ENCODE measurements at places on chromosomes 4 and X. TPM values are rescaled to one million over a fixed set of nuclear protein-coding genes. Genes with fewer than 3 reads are reported as not detected.
A peak's percentile ranks its signal among the peaks of the same experiment; 100 is the strongest.

GRCh38 chr4:154158361-154159155 is 333.0 kb downstream of the DCHS2 start:
- DNase-seq: no peak

DNA sequence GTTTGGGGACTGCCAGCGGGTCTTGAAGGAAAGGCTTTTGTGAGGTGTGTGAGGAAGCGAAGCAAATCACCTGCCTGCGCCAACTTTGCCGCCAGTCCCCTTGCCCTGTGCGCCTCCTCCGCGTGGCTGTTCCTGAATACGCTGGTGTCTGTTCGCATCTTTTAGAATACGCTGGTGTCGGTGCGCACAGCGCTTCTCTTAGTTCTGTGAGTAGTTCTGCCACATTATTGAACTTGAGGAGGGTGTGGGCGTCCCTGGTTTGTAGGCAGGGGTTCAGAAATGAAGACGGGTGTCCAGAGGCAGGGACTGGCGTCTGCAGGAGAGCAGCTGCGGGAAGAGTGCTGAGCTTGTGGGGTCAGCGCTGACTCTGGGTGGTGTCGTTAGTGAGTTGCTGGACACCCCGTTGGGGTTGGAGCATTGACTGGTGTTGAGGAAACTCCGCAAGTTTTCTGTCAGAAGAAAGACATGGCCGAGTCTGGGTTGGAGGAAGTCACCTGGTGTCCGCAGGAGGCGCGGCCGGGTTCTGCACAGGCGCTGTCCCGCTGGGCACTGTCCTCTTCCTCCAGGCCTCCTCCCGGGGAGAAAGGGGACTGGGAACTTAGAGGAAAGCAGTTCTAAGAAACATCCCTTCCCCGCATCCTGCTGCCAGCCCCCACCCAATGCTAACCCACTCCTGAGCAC is 930 bp downstream of the ZNF718 start:
- DNase-seq: peak; percentile 50

- no peak for DNase-seq
These were observed 18.5 kb upstream of the UVSSA start for GRCh38 chr4:1328267-1329155.

DNA sequence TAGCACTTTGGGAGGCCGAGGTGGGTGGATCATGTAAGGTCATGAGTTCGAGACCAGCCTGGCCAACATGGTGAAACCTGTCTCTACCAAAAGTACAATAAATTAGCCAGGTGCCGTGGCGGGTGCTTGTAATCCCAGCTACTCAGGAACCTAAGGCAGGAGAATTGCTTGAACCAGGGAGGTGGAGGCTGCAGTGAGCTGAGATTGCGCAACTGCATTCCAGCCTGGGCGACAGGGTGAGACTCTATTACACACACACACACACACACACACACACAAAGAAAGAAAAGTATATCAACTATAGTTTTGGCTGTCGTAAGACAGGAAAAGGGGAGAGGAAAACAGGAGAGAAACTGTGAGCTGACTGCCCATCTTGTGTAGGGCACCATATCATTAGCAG is 171.7 kb downstream of the ADAMTS3 start:
- no peak for DNase-seq

DNA sequence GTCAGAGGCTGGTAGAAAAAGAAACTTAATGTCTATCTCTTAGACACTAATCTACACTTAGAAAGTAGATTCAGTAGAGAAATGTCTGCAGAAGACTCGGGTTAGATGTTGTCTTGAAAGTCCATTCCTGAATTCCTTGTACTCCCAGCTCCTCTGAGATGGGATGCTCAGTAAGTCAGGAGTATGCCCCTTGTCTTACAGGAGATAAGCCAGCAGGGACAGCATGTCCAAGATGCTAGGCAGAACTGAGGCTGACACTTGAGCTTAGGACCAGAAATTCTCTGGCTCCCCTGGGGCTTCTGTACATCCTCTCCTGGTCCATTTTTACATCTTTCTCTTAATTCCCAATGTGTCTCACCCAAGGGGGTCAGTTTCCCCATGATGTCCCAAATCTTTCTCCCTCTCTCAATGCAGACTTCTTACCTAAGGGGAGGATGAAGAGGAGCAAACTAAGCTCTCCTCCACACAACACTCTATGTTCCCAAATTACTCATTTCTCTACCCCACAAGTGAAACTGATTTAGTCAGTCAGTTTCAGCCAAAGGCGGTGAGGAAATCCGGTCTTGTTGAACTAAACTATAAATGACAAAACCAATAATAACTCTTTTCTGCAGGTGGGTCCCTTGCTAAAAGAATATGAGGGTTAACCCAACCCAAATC is 558.2 kb upstream of the DIPK2B start:
- no peak for DNase-seq

CLDN2 gene
- total RNA-seq: not detected

DNA sequence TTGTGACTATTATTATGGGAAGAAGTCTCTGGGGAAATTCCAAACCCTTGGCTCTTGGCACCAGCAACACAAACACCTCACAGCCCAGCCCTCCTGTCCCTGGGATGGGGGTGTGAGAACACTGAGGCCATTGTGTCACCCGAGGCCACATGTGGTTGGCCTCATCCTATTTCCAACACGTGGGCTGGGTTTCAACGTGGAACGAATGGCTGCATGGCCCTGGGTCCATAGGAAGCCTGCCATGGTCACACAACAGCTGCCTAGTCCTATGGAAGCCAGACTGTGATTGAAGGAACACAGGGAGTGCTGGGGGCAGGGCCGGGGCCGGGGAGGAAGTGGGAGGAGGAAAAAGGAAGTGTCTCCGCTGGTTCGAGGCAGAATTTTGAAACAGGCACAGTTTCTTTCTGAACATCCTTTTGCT is 10.0 kb downstream of the CLCN4 start:
- DNase-seq: no peak

DNA sequence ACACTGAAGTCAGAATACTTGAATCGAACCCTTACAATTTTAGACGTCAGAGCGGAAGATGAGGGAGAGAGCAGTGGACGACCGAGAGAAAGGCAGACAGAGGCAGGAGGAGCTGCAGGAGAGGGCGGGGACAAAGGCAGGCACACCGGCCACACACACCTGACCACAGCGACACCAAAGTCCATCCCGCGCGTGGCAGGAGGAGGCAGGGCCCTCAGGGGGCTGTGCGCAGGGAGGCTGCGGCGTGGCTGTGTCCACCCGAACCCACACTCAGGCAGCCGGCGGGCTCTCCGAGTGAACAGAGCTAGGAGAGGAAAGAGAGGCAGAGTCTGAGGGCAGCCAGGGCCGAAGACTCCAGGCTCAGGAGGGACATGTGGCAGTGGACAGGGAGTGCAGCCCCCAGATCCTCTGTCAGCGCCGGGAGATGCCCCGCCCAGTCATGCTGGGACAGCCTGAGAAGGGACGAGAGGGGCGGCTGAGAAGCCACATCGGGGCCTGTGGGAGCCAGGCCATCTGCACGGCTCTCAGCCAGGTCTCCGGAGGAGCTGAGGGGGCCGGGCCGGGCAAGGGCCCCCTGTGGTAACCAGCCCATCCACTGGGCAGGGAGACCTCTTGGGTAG is 20.1 kb downstream of the GAK start:
- no peak for DNase-seq

GRCh38 chr4:132063829-132064228 is 1085.3 kb upstream of the PCDH10 start:
- no peak for DNase-seq

DNA sequence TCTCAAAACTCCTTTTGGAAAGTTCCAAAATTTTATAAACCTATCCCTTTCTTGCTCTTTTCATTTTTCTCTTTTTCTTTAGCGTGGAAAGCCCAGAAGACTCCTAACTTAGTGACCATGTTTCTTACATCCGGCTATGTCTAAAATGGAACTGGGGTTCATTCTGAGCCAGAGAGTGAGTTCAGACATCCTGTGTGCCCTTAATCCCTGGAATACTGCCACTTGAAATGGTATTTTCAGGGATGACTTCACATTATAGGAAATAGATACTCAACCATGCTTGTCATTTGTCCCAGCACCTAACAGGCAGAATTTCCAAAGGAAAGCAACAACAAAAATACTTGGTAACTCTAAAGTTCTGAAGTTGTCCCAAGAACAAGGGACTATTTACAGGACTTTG is 379.6 kb downstream of the ARHGAP24 start:
- DNase-seq: no peak

LRCH2 gene
- total RNA-seq: 24.9 TPM

DNA sequence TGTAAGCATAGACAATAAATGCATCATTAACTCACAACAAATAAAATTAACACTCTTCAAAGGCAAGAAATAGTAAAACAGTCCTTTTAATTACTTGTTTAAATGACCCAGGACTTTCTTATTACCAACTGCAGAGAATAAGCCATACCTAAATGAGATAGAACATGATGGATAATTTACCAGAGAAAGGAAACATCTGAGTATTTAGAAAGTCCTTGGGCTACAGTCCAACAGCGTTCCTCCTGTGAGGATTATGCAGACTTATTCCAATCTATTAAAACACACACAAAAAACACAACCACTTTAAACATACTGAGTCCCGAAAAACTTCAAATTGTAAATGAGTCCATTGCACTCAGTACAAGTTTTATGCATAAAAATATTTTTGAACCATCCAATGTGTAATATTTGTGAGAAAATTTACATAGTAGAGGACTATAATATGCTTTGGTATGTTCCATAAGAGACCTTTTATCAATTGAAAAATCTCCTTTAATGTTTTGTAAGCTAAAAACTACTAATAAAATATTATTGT is 129.2 kb downstream of the NR3C2 start:
- DNase-seq: no peak

- no peak for DNase-seq
These were observed 207.4 kb upstream of the MAOA start for GRCh38 chrX:43448688-43449087.

DNA sequence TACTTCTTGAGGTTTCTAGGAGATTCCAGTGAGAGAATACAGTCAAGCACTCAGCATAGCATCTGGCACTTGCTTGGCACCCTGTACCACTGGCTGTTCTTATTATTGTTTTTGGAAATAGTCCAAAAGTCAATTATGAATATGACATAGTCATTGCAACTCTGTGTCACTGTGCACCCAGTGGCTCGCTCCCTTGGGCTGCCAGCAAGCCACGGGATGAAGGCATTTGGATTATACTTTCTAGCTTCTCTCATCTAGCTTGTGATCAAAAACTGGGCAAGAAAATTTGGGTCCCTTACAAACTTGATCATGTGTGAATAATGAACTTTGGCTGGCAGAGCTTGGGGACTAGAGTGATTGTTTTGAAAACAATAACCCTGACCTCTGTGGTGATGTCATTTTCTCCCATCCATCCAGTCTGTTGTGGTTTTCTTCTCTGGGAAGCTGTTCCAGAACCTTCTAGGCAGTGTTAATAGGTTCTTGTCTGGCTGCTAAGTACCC is 32.7 kb upstream of the LIMCH1 start:
- DNase-seq: no peak

DNA sequence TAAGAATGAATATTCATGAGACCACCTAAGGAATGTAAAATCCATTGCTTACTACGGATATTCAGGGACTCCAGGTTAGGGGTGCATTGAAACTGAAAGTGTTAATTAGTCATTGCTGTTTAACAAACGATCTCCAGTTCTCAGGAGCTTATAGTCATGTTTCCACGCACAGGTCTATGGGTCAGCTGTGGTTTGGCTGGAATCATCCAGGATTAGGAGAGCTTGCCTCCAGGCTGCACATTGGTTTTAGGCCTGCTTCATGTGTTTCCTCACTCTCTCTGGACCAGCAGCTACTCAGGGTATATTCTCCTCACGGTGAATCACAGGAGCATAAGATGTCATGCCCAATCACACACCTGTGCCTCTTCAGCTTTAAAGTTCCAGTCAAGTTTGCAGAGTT is 98.9 kb downstream of the ATXN3L start:
- no peak for DNase-seq

SORCS2 gene
- 12.9 TPM for total RNA-seq

DNA sequence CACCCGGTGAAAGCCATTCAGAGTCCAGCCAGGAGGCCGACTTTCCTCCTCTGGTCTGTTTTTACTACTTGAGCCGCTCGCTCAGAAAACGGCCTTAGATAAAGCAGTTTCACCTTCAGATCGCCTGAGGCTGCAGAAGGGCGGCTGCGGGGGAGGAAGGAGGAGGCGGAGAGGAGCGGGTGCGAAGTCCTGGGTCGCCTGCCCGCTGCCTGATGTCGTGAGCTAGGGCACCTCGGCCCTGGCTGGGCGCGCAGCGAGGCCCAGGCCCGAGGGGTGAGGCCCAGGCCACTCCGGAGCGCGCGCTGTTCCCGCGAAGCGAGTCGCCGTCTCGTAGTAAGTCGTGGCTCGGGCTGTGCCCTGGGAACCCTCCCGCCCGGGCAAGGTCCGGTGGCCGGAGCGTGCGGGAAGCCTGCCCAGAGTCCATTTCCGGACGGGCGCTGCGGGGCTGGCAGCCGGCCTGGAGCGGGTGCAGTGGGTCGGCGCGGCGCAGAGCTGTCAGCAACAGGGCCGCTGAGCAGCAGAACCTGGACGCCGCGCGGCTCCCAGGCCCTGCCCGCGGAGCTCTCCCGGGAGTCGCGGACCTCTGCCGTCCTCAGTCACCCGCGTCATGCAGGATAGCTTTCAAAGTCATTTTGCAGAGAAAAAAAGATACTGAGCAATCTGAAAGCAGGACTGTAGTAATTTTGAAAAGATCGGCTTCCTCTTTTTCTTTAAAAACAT is 18.6 kb downstream of the TRIM2 start:
- peak; percentile 70 for DNase-seq

- DNase-seq: no peak
These were observed 46.1 kb upstream of the VEGFC start for GRCh38 chr4:176838601-176839433.

DNA sequence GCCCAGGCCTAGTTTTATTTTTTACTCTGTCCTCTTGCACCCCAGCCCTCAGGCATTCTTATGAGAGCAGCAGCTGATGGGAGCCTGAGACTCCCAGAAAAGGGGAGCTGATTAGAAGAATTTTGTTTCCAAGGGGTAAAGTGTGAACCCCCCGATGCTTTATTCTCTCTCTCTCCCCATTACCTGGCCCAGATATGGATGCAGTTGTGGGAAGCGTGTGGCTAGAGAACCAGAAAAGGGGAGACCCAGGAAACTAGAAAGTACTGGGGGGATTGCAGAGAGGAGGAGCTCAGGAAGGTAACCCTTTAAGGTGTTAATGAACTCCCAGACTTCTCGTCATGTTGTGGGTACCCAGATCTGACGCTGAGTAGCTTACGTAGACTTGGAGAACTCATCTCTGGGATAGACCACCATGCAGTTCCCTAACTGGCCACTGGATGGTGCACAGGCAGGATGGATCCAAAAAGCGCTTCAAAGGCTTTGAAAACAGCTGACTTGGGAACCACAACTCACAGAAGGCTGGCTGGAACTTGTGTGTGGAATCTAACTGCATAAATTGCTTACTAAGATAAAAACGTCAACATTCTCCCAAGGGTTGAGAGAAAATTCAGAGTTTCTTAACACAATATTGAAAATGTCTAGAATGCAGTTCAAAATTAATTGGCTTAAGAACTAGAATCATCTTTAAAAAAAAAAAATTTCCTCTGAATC is 64.7 kb downstream of the TBC1D14 start:
- peak; percentile 86 for DNase-seq

All from neural progenitor cell (in vitro differentiated cells).